ENCODE measurements at places on chromosomes 7 and 10.

- DNase-seq, result no peak
These were observed 70.0 kb upstream of the PCBD1 start for GRCh38 chr10:70958396-70958795.

DNA sequence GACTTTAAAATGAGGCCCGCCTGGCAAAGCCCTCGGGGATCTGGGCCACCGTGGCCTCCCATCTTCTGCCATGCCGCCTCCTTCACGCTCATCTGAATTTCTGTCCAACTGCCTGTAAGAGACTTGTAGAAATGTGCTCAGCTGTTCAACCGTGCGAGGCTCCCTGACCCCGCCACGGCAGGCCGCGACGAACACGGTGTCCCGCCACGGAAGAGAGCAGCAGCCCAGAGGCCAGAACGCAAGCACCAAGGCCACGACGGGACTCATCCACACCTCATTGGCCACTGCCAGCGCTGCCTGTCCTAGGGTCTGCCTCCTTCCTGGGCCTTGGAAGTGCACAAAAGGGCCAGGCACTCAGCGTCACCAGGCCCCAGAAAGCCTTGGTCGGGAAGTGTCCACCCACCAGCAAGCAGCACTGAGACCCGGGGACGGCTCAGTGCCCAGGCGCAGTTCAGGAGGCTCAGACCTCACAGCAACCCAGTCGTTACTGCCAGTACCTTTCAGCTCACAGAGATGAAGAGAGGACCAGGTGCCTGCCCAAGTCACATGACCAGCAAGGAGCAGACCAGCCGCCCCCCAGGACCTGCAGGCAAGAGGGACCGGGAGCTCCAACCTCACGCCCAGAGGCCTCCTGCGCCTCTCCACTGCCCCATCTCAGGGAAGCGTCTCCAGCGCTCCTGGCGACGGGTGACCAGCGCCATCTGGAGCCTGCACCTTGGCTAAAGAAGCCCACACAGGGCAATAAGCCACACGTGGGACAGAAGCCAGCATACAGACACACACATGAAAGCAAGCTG is 85.9 kb downstream of the MAD1L1 start:
- DNase-seq, result no peak

- DNase-seq, result no peak
These were observed 109.8 kb downstream of the USP6NL start for GRCh38 chr10:11501600-11501999.

- no peak for DNase-seq
These were observed 35.4 kb downstream of the BNIP3 start for GRCh38 chr10:131946321-131946751.

- no peak for DNase-seq
These were observed 157.8 kb downstream of the SNX10 start for GRCh38 chr7:26449175-26450165.

DNA sequence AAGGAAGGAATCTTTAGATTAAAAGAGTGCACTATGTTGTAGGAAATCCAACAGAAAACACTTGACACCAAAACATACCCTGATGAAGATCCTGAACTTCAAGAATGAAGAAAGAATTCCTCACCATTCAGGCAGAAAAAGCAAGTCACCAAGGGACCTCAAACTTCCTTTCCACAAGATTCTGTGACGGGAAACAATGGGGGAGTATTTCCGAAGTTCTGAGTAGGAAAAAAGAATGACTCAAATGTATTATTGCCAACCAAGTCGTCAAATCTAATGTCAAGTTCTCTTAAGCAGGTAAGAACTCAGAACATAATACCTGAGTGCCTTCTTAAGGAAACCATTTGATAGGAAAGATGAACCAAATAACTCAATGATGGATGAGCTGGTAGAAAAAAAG is 44.7 kb upstream of the MTURN start:
- DNase-seq, result no peak

- DNase-seq, result peak; percentile 69
These were observed 45.8 kb upstream of the WIPI2 start for GRCh38 chr7:5143935-5144903.

DNA sequence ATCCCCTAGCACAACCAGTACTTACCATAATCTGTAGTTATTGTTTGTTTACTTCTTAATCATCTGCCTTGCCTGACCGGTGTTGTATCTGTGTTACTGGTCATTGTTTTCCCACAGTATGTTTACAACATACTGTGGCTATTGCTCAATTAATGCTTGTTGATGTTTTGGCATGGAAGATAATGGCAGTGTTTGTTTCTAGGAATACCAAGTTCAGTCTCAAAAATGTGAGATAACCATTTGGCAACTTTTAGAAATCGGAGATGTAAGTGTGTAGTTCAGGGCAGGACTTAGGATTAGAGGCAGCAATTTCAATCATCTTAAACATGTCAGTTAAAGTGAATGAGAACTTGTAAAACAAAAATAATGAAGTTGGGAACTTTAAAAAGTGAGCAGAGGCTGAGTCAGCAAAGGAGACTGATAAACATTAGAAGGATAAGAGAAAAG is 8.2 kb downstream of the MINDY3 start:
- no peak for DNase-seq
